SW480 (cell line): ENCODE measurements at places on chromosomes 2 and 18.

GRCh38 chr18:379681-380330 is 112.0 kb upstream of the THOC1 start:
- no peak for DNase-seq

- DNase-seq: no peak
These were observed 140.8 kb downstream of the PTGR3 start for GRCh38 chr18:75067996-75068645.

DNA sequence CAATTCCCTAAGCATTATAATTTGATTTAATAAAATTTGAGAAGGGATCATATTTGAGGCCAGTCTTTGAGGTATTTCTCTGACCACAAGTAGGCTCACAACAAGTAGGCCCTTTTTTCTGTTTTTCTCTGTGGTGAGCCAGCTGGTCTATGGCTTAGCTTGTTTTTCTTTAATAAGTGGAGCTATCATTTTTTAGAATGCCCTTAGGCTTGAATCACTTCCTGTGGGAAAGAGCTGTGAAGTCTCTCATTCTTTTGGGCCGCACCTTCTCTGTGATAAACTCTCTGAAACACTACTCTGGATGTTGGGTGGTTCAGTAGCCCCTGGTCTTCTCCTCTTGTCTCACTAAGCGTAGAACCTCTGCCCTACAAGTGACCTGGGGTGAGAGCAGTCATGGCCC is 235.9 kb downstream of the SUCLG1 start:
- DNase-seq: peak; percentile 67

GRCh38 chr2:190811811-190812210 is 68.8 kb upstream of the GLS start:
- DNase-seq: no peak

DNA sequence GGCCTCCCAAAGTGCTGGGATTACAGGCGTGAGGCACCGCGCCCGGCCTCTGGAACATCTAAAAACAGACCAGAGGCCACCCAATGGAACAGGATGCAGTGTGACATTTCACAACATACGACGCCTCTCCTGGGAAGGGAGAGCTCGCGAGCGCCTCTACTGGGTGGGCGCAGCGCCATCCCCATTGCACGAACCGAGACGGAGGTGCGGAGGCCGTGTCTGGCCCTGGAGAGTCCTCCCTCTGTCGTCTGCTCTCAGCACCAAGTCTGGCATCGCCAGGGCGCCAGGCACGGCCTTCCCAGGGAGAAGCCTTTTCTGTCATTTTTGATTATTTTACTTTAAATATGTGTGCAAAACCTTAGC is 9.4 kb upstream of the GBX2 start:
- DNase-seq: no peak

- peak; percentile 38 for DNase-seq
These were observed 48.2 kb downstream of the KCMF1 start for GRCh38 chr2:85019121-85019520.

DNA sequence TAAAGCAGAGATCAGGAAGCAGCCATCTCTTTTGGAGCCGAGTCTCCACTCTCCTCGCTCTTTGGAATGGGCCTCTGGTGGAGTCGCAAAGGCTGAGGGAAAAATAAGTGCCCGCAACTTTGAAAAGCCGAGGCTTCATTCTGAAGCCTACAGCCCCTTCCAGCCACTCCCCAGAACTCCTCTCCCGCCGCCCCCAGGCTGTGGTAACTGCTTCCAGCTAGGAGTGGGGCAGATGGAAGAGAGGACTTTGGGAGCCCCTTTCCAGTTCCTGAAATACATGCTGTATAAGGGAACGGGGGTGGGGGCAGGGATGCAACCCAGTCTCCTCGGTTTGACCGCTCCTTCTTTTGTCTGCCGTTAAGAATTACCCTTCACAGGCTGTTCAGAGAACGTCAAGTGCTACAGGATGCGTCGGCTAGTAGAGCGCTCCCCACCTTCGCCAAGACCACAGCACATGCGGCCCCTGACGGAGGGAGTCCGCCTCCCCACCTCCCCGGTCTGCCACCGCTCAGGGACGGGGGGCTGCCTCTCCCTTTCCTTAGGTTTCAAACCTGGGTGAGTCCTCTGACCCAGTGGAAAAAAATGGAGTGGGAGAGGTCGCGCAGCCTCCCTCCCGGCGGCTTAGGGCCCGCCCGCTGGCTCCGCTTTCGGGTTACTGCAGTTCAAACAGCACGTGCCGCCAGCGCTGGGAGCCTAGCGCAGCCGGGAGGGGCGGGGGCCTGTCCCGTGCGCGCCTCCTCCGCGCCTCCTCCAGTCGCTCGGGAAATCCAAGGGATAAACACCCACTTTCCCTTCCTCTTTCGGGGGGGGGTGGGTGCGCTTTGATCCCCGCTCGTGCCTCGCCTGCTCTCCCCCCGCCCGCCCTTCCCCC is 4.9 kb downstream of the CYP26B1 start:
- peak; percentile 45 for DNase-seq

- DNase-seq: no peak
These were observed 70.9 kb upstream of the LGALSL start for GRCh38 chr2:64383016-64383591.

DNA sequence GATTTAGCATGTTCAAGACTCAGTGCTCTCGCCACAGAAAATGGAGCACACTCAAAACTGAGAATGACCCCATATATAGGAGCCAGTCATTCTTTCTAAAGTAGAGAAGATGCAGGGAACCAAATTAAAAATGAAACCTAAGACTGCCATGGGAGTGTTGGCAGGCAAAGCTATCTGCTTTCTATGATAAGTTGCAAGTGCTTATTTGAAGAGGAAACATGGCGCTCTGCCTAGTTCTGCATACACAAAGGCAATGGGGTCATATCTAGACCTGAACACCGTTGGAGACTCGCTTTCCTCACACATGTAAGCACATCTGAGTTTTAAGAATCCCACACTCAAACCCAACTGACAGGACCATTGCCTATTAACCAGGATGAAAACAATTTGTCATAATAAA is 292.5 kb downstream of the ALK start:
- DNase-seq: no peak

DNA sequence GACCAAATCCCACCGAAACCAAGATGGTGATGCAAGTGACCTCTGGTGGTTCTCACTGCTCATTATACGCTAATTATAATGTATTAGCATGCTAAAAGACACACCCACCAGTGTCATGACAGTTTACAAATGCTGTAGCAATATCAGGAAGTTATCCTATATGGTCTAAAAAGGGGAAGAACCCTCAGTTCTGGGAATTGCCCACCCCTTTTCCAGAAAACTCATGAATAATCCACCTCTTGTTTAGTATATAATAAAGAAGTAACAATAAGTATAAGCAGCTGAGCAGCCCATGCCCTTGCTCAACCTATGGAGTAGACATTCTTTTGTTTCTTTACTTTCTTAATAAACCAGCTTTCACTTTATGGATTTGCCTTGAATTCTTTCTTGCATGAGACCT is 31.0 kb upstream of the FMNL2 start:
- no peak for DNase-seq

GRCh38 chr18:78589916-78590437 is 389.6 kb upstream of the SALL3 start:
- DNase-seq: no peak

GRCh38 chr2:32291746-32292145 is 14.0 kb downstream of the YIPF4 start:
- no peak for DNase-seq

DNA sequence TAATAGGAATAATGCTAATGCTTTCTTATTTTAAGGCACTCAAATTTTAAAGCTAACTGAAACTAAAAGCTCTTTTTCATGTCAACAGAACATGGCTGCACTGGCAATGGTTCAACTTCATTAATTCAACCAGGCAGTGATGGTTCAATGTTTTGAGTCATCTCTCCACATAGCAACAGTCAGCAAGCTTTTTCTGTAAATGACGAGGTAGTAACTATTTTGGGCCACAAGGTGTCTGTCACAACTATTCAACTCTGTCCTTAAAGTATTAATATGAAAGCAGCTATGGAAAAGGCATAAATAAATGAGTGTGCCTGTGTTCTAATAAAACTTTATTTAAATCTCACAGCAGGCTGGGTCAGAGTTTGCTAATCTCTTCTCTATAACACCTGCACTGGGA is 1425.6 kb upstream of the PIK3C3 start:
- DNase-seq: no peak

DNA sequence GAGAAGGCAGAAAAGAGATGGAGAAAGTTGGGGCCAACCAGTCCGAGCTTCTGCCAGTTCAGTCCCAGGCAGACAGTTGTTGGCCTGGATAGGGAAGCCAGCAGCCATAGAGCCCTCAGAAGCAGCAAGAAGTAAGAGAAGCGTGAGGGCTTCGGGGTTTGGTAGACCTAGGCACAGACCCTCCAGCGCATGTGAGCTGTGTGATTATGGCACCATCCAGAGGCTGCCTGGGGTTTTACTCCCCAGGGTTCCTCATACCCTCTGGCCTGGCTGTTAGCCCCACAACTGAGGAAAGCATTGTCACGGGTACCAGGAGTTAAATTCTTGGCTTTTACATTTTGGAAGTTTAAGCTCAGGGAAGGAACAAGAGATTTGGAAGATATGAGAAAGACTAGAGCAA is 93.7 kb upstream of the RAB6C start:
- DNase-seq: peak; percentile 71

GRCh38 chr2:28394331-28394877 is 1.7 kb downstream of the FOSL2 start:
- DNase-seq: no peak

DNA sequence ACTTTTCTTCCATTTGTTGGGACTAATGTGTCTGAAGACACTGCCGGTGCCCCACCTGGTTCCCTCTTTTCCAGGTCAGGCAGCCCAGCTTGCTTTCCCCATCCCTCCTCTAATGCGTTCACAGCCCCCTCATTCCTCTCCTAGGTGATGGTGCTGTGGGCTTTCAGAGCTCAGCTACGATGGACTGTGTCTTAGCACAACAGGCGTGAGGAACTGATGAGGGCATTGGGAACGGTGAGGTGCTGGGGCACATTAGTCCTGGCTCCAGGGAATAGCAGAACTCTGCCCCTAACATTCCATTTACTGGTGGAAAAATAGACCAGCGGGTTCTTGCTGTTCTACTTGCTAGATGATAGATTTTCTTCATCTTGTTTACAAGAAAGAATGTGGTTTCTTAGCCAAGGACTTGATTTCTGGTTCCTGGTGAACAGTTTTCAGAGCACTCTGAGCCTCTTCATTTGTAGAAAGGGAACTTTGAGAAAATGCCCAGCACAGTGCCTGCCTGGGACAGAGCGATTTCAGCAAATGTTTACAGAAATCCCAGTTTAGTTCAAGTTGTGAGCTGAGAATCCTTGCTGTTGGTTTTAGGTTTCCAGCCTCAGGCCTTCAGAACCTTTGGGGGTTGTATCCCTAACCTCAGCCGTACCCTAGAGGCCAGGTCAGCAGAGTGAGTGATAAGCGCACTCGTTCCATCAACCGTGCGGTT is 42.5 kb downstream of the LDLRAD4 start:
- DNase-seq: no peak

- DNase-seq: no peak
These were observed 77.1 kb upstream of the RBM44 start for GRCh38 chr2:237721458-237721857.

DNA sequence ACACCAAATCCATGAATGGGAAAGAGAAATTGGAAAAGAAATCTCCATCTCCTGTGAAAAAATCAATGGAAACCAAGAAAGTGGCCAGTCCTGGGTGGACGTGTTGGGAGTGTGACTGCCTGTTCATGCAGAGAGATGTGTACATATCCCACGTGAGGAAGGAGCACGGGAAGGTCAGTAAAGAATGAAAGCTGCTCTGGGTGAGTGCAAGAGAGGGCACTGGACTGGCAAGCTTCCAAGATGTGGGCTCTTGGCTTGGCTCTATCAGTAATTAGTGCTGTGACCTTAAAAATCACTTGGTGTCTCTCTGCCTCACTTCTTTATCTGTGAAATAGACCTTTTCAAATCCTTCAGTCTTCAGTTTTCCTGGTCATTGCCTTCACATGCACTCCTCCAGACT is 89.0 kb downstream of the ZNF532 start:
- no peak for DNase-seq

GRCh38 chr18:9096007-9096371 is 6.5 kb upstream of the NDUFV2 start:
- DNase-seq: no peak

GRCh38 chr2:225122583-225123486 is 80.6 kb upstream of the DOCK10 start:
- DNase-seq: no peak

DNA sequence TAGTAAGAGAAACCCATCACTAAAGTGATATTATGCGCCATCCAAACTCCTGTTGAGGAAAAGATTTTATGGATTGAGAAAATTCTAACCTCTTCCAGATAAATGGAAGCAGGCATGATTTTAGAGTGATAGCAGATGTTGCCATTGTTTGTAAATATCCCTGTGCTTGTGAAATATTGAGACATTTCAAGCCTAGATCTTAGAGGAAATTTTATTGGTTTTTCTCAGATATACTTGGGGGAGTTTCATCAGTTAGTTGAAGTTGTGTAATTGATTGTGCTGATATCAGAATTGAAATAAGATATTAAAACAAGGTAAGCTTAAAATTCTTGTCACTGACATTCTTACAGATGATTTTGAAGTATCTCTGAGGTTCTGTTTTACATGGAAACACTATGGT is 390.9 kb upstream of the FANCL start:
- no peak for DNase-seq

DNA sequence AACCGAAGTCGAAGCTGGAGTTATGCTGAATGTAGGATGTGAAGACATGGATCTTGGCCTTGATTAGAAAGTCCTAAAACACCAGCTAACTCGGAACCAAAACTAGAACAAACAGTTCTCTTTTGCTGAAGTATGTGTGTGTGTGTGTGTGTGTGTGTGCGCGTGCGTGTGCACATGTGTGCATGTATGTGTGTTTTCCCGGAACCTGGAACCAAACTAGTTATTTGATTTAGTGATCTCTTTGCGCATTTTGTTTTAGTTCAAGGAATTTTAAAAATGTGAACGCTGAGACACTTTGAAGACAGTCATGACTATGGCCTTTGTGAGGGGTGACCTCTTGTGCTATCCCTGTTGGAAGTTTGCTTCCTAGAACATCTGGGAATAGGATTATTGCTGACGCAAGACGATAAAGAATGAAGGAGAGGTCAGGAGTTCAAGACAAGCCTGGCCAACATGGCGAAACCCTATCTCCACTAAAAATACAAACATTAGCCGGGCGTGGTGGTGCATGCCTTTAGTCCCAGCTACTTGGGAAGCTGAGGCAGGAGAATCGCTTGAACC is 23.8 kb downstream of the FHL2 start:
- DNase-seq: no peak

DNA sequence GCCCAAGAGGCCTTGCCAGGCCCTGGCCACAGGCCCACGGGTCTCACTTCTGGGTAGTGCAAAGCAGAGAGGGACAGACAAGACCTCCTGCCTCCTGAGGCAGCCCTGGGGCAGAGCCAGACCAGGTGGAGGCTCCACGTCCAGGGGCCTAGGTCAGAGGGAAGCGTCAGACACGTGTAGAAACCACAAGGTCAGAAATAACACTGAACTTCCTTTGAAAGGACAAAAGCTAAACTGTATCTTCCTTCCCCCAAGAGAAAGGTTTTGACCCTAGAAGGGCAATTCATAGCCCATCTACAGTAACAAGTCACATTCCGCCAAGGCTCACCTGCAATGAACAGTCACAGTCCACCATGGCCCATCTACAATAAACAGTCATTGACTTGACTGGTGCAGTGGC is 17.9 kb downstream of the SDC1 start:
- no peak for DNase-seq
